ENCODE measurements at places on chromosomes 7 and 10. TPM values are rescaled to one million over a fixed set of nuclear protein-coding genes. Genes with fewer than 3 reads are reported as not detected.

PNLIPRP3 gene
- not detected for total RNA-seq

CLDN4 gene
- 0.54 TPM for total RNA-seq

- no peaks in the 10 kb centered on the region for H3K27me3 ChIP-seq
- no peak overlapping the region for H3K4me3 ChIP-seq
- peaks cover 6% of the 10 kb centered on the region for H3K4me1 ChIP-seq
- no peak for DNase-seq
Measured at GRCh38 chr10:81136261-81136660, 598.6 kb downstream of the SH2D4B start.

MOGAT3 gene
- not detected for total RNA-seq

DNA sequence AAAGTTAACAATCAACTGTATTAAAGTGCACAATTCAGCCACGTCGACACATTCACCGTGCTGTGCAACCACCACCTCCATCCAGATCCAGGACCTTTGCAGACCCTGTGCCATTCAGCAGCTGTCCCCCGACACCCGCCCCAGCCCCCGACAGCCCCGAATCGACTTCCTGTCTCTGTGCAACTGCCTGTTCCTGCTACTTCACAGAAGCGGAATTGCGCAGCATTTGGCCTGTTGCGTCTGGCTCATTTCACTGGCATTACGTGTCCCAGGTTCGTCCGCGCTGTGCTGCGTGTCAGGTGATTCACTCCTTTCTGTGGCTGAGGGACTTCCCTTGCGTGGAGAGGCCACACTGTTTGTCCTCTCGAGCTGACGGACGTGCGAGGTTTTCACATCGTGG lies 33.2 kb upstream of the DNAAF5 start:
- H3K4me1 ChIP-seq: no peaks in the 10 kb centered on the region
- peaks cover 4% of the 10 kb centered on the region for H3K27me3 ChIP-seq
- no peak overlapping the region for H3K4me3 ChIP-seq
- H3K27ac ChIP-seq: no peak overlapping the region
- DNase-seq: no peak
- peaks cover 17% of the 10 kb centered on the region for H3K36me3 ChIP-seq

DNA sequence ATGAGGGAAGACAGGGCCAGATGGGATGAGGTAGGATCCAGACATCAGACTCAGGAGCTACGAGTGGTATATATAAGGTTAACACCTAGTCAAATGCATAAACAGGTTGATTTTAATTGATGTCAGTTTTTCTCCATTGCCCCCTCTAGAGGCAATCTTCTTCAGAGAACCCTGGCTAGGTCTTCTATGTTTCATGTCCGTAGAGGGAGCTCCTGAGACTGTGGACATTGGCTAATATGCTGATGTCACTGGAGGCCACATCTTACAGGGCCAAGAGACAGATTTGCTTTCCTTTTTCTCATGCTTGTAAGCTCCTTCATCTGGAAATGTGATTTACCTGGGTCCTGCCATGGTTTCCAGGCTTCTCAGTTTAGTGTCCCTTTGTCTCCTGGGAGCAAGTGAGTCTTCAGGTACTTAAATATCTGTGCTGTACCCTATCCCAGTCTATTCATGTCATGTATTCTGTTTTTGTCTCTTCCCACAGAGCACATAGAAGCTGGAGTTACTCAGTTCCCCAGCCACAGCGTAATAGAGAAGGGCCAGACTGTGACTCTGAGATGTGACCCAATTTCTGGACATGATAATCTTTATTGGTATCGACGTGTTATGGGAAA lies 161.6 kb upstream of the PRSS1 start:
- no peak overlapping the region for H3K4me3 ChIP-seq
- no peaks in the 10 kb centered on the region for H3K36me3 ChIP-seq
- no peaks in the 10 kb centered on the region for H3K4me1 ChIP-seq
- no peaks in the 10 kb centered on the region for H3K27me3 ChIP-seq
- H3K27ac ChIP-seq: no peak overlapping the region

DNA sequence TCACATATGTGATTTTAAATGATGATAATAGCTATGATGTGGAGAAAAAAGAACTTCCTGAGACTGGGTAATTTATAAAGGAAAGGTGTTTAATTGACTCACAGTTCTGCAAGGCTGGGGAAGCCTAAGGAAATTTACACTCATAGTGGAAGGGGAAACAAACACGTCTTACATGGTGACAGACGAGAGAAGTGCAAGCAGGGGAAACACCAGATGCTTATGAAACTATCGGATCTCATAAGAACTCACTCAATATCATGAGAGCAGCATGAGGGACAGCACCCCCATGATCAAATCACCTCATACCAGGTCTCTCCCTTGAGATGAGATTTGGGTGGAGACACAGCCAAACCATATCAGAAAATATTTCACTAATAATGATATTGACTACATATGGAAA lies 4.1 kb upstream of the LIPN start:
- no peak overlapping the region for H3K4me3 ChIP-seq
- H3K4me1 ChIP-seq: no peaks in the 10 kb centered on the region
- no peaks in the 10 kb centered on the region for H3K36me3 ChIP-seq
- H3K27me3 ChIP-seq: no peaks in the 10 kb centered on the region
- DNase-seq: no peak

LIPN gene
- total RNA-seq: not detected

ACSM6 gene
- not detected for total RNA-seq

RTKN2 gene
- 3.2 TPM for total RNA-seq

GRCh38 chr7:28355635-28356319 lies 56.5 kb upstream of the CREB5 start:
- H3K4me3 ChIP-seq: no peak overlapping the region
- H3K27ac ChIP-seq: no peak overlapping the region
- H3K36me3 ChIP-seq: no peaks in the 10 kb centered on the region
- peaks cover 6% of the 10 kb centered on the region for H3K4me1 ChIP-seq
- H3K27me3 ChIP-seq: no peaks in the 10 kb centered on the region

DNA sequence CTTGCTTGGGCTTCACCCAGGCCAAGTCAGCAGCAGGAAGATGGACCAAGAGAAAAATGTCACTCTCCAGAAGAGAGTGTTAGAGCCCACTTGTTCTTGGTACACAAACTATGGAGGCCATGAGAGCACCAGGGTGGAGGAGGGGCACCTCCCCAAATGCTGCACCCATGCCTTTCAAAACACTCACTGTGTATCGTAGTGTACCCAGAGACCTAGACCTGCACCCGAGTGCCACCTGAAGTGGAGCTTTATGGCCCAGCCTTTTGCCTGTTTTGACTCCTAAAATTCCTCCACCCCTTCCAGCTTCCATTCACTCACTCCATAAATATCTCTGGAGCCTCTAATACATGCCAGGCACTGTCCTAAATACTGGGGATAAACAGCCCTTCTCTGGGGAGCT lies 5.0 kb downstream of the SFTPD start:
- no peaks in the 10 kb centered on the region for H3K27me3 ChIP-seq
- H3K27ac ChIP-seq: no peak overlapping the region
- no peaks in the 10 kb centered on the region for H3K4me1 ChIP-seq
- no peak overlapping the region for H3K4me3 ChIP-seq
- no peak for DNase-seq

GRCh38 chr10:3500408-3500856 lies 284.6 kb downstream of the KLF6 start:
- peaks cover 29% of the 10 kb centered on the region for H3K4me1 ChIP-seq
- no peaks in the 10 kb centered on the region for H3K36me3 ChIP-seq
- peak; percentile 77 for DNase-seq
- H3K27ac ChIP-seq: peak overlapping the region; percentile 94

CPA2 gene
- total RNA-seq: not detected

- H3K4me1 ChIP-seq: peaks cover 26% of the 10 kb centered on the region
- peak within 1 kb of the TSS; percentile 94 for H3K4me3 ChIP-seq
- H3K27me3 ChIP-seq: peaks cover 13% of the 10 kb centered on the region
- peak within 1 kb of the TSS; percentile 90 for H3K27ac ChIP-seq
- DNase-seq: peak; percentile 49
- no peaks in the 10 kb centered on the region for H3K36me3 ChIP-seq
Measured at GRCh38 chr7:44325201-44325671, at the start of gene CAMK2B. TSS of gene CAMK2B (minus strand) at chr7:44325594. CDS start at chr7:44325421, 173 bp downstream.

DNA sequence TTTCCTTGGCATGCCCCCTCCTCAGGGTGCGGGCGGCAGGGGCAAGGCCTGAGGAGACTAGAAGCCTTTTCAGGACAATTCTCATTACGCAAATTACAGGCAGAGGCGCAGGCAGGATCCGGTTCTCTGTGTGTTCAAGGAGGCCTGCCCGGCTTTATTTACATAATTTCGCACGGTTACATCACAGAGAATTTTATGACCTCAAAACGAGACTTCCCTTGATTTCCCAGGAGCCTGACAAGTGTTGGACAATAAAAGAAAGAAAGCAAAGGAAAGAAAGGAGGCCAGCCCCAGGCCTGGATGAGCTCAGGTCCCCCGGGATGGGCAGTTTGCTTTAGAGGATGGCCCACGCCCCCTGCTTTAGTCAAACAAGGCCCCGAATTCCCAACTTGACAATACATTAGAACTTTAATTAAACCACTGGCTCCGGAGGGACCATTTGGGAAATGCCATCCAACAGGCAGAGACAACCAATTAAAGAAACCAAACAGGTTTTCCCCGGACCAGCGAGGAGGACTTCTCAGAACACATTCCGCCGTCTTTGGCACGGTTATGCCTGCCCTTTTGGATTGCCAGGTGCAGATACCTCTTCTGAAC lies 2.9 kb downstream of the MNX1 start:
- H3K36me3 ChIP-seq: no peaks in the 10 kb centered on the region
- peak; percentile 71 for DNase-seq
- no peak overlapping the region for H3K4me3 ChIP-seq
- H3K27ac ChIP-seq: no peak overlapping the region
- no peaks in the 10 kb centered on the region for H3K4me1 ChIP-seq
- H3K27me3 ChIP-seq: peaks cover 35% of the 10 kb centered on the region

- H3K27me3 ChIP-seq: no peaks in the 10 kb centered on the region
- H3K4me3 ChIP-seq: no peak overlapping the region
- no peaks in the 10 kb centered on the region for H3K4me1 ChIP-seq
Measured at GRCh38 chr10:111872591-111872990, 311.0 kb downstream of the GPAM start.

GIMAP4 gene
- not detected for total RNA-seq
